Lower lobe of right lung (tissue), 2 donors: ENCODE measurements at places on chromosomes 16 and 17. TPM values are rescaled to one million over a fixed set of nuclear protein-coding genes. Genes with fewer than 3 reads are reported as not detected.
A peak's percentile ranks its signal among the peaks of the same experiment; 100 is the strongest.

The NPIPB12 gene
- 53.1 TPM for total RNA-seq

- no peak for DNase-seq
These were observed 22.9 kb downstream of the ZC3H18 start for GRCh38 chr16:88593061-88593460.

DNA sequence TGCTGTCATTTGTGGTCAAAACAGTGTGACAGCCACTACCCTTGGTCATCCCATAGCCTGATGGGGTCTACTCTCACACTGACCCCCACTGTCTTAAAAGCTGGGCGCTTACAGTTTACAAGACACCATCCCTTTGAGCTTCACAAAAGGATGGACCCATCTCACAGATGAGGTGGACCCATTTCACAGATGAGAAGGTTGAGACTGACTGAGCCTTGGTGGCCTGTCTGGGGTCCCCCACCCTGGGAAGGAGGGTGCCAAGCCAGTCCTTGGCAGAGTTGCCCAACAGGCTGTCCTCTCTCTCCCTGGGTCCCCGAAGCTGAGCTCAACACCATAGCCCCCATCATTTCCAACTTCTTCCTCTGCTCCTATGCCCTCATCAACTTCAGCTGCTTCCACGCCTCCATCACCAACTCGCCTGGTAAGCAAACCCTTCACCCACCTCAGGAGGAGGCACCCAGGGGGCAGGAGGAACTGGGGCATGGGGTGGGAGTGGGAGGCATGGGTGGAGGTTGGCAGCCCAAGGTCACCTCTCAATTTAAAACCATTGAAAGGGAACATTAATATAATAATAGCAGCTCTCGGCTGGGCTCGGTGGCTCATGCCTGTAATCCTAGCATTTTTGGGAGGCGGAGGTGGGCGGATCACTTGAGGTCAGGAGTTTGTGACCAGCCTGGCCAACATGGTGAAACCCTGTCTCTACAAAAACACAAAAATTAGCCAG, 17.2 kb downstream of the SLC12A3 start:
- DNase-seq, result no peak

- no peak for DNase-seq
These were observed 34.2 kb downstream of the CD300LF start for GRCh38 chr17:74678541-74678940.

The PITPNM3 gene
- total RNA-seq, result 12.3 TPM

The C16orf86 gene
- 5.3 TPM for total RNA-seq

The DNAH9 gene
- total RNA-seq, result 22.3 TPM

DNA sequence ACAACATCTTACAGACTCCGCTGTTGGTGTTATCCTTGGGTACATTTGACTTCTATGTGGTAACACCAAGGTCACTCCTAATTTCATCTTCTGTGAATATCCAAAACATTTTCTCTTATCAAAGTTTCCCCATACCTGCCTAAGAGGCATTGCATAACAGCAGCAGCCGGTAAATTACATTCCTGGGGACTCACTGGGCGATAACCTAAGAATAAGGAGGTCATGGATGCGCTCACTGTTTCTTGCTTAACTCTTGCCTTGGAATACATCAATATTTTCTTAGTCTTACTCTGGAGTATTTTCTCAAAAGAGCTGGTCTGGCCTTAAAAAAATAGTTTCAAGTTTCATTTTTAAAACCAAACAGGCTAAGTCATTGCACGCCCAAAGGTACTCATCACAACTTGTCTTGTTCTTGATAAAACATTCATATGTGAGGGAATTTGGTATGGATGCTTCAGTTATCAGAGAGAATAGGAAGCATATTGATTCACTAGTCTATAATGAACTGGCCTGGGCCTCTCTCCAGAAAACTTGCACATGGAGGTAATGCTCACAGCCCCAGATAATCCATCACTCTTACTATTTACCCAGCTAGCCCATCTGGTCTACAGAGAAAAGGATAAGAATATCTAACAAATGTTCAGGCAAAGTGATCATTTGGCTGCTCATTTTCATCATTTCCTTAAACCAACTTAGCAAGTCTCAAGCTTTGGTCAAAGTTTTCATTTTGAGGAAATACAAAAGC, 235.0 kb upstream of the ERCC4 start:
- DNase-seq, result no peak

The PROCA1 gene
- 4.4 TPM for total RNA-seq

DNA sequence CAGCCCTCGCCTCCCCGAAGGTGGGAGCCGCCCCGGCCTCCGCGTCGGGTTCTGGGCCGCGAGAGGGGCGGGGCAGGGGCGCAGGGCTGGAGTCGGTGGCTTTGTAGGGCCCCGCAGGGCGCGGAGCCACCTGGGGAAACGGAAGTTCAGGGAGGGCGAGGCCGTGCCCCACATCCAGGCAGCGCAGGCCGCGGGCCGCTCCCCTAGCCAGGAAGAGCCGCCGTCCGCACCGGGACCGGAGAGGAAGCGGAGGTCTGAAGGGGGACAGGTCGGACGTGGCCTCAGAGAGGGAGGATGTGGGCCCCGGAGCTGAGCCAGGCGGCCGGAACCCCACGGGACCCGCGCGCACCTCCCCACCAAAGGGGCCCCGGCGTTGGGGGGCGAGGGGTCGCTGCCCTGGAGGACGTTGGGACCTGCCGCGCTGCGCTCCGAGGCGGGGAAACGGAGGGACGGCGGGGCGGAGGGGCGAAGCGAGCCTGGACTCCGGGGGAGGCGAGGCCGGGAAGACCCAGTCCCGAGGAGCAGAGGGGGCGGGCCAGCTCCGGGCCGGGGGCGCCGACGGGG, 482 bp upstream of the SLC16A3 start:
- peak; percentile 88 for DNase-seq

The RPL23 gene
- 1,156 TPM for total RNA-seq

DNA sequence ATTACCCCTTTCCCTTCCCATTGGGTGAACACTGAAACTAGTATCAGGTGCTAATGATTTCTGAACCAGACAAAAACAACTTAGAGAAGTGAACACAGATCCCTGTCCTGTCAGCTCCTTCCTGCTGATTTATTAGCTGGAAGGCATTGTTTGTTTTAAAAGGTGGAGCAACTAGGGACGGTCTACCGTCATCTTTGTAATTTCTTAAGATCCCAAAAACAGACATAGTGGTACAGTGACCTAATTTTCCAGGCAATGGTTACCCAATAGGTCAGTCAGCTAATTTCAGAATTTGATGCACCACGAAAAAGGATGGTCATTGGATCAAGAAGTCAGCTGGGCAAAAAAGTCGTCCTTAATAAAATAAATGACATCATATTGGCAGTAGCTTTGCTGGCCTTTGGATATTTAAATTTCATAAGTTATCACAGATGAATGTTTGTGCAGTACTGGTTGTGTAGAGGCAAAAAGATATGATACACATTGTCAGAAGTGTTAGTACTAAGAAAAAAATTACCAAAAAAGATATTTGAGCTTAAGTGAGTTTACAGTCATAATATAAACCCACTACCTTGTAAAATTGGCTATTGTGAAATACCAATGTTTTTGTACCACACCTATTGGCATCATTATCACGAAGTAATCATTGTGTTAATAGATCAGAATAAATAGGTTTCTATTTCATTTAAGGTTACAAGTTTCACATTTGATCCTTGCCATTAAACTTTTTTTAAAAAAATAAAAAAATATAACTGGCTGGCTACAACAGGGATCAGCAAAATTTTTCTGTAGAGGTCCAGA, 27.2 kb upstream of the KCNJ16 start:
- no peak for DNase-seq

- no peak for DNase-seq
These were observed 2.8 kb upstream of the SOCS3 start for GRCh38 chr17:78362671-78363070.

- DNase-seq, result peak; percentile 99
These were observed at the start of gene ZNF18 for GRCh38 chr17:11997147-11997971. TSS of gene ZNF18 (minus strand) at chr17:11997475. CDS start at chr17:11992829, 4,646 bp downstream.

The TBX2 gene
- total RNA-seq, result 83.3 TPM

DNA sequence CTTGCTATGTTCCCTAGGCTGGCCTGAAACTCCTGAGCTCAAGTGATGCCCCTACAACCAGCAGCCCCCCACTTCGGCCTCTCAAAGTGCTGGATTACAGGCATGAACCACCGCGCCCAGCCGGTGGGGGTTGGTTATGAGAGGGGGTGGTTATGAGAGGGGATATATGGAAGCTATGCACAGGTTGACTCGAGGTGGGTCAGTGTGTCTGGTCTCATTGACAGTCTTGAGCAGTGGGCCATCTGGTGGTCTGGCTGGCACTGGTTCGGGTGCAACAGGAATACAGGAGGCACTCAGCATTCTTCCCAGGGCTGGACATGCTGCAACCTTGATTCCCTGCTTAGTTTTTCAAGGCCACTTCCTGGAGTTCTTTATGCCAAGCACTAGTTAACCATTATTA, 5.6 kb upstream of the STX1B start:
- no peak for DNase-seq

DNA sequence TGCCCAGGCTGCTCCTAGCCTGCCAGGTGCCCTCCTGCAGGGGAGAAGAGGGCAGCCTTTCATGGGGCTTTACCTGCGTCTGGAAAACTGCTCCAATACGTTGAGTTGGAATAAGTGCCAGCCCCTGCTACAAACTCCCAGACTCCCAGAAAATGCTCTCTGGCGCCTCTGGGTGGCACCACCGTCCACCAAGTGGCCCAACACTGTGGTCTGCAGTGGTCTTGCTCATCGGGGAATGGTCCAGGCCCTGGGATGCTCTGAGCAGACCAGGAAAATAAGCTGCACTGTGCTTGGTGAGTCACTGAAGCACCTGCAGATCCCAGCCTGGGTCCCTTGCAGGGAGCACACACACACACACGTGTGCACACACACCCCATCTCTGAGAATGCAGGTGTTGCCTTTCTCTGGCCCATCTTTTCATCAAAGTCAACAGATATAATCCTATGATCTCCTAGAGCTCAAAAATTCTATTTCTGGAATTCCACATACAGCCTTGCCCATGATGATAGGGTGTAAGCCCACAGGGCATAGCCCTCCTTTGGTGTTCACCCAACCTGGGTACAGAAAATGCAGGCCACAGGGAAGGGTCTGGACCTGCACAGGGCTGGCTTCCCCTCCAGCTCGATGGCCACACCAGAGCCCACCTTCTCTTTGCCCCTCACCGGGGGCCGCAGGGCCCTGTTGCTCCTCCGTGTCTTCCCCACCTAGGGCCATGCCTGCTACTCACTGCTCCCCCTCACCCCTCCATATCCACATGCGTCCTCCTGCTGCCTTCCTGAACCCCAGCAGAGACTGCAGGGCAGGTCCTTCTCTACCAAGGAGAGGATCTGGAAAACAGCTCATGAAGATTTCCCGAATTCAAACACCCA, 20.5 kb downstream of the CDIP1 start:
- no peak for DNase-seq

DNA sequence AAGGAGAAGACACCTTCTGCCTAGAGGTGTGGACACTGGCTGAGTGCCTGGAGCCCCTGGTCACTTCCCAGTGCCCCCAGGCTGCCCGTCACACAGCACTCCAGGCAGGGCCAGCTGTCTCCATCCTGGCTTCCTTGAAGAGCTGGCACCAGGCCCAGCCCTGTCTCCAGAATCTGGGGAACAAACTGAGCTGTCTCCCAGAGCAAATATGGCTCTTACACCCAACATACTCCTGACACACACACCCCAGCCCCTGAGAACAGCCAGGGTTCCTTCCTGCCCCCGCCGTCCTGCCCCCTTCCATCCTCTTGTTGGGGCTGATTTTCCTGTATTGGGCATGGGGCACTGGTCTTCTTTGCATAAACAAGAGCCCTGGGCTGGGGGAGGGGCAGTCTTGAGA, 9.1 kb downstream of the NHERF1 start:
- DNase-seq, result no peak

- no peak for DNase-seq
These were observed 197.0 kb downstream of the AXIN2 start for GRCh38 chr17:65364438-65364837.

GRCh38 chr17:28747051-28747691, 3.4 kb downstream of the TRAF4 start:
- DNase-seq, result peak; percentile 85

DNA sequence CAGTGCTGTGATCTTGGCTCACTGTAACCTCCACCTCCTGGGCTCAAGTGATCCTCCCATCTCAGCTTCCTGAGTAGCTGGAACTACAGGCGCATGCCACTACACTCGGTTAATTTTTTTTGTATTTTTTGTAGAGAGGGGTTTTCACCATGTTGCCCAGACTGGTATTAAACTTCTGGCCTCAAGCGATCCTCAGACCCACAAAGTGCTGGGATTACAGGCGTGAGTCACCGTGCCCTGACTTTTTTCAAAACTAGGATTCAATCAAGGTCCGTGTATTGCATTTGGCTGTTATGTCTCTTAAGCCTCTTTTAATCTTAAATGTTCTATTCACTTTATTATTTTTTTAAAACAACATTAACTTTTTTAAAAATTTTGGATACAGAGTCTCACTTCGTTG, 4.3 kb upstream of the CCL22 start:
- DNase-seq, result no peak

DNA sequence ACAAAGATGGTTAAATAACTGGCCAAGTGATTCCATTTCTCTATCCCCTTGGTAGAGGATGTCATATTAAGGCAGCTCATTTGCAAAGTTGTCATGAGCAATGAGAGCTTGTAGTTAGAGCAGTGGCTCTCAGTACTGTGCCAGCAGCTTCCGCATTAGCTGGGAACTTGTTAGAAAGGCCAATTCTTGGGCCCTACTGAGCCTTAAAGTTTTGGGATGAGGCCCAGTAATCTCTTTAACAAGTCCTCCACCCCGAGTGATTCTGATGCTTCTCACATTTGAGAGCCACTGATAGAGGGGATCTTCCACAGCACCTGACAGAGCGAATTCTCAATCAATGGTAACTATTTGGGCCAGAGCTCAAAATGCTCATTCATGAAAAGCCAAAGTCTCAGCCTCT, 20.2 kb upstream of the CCL1 start:
- no peak for DNase-seq

GRCh38 chr17:50187751-50188530, 13.5 kb downstream of the COL1A1 start:
- no peak for DNase-seq

The CDRT15 gene
- total RNA-seq, result not detected

DNA sequence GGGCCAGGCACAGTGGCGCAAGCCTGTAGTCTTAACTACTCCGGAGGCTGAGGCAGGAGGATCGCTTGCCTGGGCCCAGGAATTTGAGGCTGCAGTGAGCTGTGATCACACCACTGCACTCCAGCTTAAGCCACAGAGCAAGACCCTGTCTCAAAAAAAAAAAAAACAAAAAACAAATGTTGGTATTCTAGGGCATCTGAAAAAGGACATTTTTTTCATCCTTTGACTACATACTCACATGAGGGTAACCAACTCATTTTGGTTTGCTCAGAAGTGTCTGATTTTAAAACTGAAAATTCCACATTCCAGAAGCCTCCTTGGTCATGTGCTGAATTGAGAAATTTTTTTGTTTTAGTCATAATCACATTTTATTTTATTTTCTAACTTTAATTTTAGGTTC, 12.7 kb upstream of the C16orf82 start:
- no peak for DNase-seq

- no peak for DNase-seq
These were observed 15.9 kb downstream of the SHISA6 start for GRCh38 chr17:11256877-11257276.

GRCh38 chr16:59635674-59636073, 901.6 kb upstream of the GOT2 start:
- DNase-seq, result no peak

The MAPT gene
- 5.5 TPM for total RNA-seq
